ENCODE measurements at places on chromosomes 3 and 15.

GRCh38 chr15:101276501-101277037 lies 716 bp downstream of the SELENOS start:
- peaks cover 24% of the 10 kb centered on the region for H3K4me1 ChIP-seq
- H3K27me3 ChIP-seq, result peaks cover 17% of the 10 kb centered on the region
- DNase-seq, result peak; percentile 41
- H3K36me3 ChIP-seq, result peaks cover 36% of the 10 kb centered on the region
- peak overlapping the region; percentile 98 for H3K4me3 ChIP-seq
- peak overlapping the region; percentile 96 for H3K27ac ChIP-seq

DNA sequence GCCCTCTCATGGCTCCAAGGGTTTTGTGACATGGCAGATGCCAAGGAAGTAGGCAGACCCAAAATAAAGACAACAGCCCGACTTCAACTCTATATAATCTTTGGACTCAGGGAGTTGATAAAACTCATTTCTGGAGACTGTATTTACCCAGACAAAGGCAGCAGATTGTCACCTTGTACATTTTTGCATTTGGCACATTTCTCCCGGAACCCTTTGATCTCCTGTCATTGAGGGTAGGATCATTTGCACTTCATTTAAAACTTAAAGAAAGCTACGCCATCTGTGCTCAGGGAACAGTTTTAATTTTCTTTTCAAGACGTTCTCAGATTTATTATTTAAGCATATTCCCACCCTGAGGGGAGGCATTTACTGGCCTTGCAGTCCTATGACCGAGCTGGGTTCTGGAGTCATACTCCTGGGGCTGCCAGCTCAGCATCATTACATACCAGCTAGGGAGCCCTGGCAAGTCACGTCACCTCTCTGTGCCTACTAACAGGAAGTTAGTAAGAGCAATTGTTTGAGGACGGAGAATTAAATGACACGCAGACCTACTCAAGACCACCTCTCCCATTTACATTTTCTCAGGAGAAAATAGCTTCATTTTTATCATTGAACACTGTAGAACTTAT lies 5.9 kb downstream of the CDCP1 start:
- H3K27ac ChIP-seq, result no peak overlapping the region
- no peak for DNase-seq
- H3K36me3 ChIP-seq, result no peaks in the 10 kb centered on the region

DNA sequence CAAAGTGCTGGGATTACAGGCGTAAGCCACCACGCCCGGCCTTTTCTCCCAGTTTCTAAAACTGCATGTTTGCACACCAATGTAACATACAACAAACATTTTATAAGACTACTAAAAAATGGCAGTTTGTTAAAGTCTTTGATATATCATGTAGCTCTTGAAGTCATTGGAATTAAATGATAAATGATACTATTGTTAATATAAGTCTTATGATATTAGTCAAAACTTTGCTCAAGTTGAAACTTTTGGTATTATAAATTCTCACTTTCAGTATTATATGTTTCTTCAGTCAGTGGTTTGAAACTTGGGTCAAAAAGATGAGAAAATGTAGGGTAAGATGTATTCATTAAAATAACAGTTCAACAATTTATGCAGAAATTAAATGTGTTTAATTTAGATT lies 117.6 kb upstream of the TBL1XR1 start:
- no peak for DNase-seq
- peaks cover 18% of the 10 kb centered on the region for H3K4me1 ChIP-seq
- H3K36me3 ChIP-seq, result peaks cover 4% of the 10 kb centered on the region
- H3K27ac ChIP-seq, result no peak overlapping the region

- no peaks in the 10 kb centered on the region for H3K4me1 ChIP-seq
- H3K27me3 ChIP-seq, result peaks cover 2% of the 10 kb centered on the region
- H3K36me3 ChIP-seq, result peaks cover 5% of the 10 kb centered on the region
- no peak for DNase-seq
Measured at GRCh38 chr3:194893121-194893987, 207.7 kb downstream of the FAM43A start.

DNA sequence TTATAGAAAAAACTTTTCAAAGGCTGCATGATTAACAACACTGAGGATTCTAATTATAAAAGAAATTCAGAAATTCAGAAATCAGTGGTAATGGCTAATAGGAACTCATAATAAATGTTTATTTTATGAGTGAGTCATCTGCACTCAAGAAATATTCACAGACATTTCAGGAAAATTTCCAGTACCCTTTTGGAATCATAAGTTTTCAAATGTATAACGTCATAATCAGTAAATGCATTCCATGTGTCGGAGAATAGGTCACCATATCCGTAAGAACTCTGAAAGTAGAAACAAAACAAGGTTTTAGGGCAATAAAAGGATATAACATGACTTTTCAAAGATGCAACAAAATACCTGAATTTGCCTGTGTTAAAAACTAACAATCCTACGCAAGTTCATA lies 24.7 kb downstream of the EOGT start:
- no peaks in the 10 kb centered on the region for H3K4me1 ChIP-seq
- H3K27ac ChIP-seq, result no peak overlapping the region
- no peak overlapping the region for H3K4me3 ChIP-seq
- peaks cover 2% of the 10 kb centered on the region for H3K27me3 ChIP-seq

DNA sequence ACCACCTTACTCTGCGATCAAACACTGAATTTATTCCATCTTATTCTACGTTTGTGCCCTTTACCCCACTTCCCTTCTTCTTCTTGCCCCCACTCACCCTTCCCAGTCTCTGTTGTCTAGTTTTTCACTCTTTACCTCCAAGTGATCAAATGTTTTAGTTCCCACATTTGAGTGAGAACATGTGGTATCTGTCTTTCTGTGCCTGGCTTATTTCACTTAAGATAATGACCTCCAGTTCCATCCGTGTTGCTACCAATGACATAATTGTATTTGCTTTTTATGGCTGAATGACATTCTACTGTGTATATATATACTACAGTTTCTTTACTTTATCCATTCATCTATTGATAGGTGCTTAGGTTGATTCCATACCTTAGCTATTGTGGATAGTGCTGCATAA lies 78.8 kb downstream of the PDCD6IP start:
- H3K36me3 ChIP-seq, result peaks cover 7% of the 10 kb centered on the region
- peaks cover 3% of the 10 kb centered on the region for H3K27me3 ChIP-seq
- DNase-seq, result no peak
- no peak overlapping the region for H3K27ac ChIP-seq
- H3K4me3 ChIP-seq, result no peak overlapping the region

DNA sequence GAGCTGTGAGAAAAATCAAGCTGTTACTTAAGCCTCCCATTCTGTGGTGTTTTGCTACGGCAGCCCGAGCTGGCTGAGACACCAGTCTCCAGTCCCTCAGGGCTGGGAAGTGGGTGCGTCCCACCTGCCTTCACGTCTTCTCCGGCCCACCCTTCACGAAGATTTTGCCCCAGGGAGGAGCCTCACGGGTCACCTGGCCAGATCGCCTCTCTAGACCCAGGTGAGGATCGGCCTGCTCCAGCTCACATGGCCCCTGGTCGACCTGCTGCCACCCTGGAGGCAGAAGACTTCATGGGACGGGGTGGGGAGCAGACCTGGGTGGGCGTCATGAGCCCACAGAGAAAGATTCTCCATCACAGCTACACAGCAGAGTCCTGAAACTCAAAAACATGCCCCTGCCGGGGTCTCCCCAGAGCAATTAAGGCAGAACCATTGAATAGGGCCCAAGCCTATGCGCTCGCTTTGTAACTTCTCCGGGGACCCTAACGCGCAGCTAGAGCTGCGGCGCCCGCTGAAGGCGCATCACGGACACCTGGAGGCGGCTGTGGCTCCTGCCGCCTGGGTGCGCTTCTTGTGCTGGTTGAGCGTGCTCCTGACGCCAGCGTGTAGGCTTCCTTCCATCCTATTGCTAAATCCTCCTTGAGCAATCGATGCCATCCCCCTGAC lies 92.6 kb upstream of the ALDH1A3 start:
- no peak for DNase-seq
- H3K27ac ChIP-seq, result no peak overlapping the region
- H3K4me3 ChIP-seq, result no peak overlapping the region
- H3K36me3 ChIP-seq, result no peaks in the 10 kb centered on the region

DNA sequence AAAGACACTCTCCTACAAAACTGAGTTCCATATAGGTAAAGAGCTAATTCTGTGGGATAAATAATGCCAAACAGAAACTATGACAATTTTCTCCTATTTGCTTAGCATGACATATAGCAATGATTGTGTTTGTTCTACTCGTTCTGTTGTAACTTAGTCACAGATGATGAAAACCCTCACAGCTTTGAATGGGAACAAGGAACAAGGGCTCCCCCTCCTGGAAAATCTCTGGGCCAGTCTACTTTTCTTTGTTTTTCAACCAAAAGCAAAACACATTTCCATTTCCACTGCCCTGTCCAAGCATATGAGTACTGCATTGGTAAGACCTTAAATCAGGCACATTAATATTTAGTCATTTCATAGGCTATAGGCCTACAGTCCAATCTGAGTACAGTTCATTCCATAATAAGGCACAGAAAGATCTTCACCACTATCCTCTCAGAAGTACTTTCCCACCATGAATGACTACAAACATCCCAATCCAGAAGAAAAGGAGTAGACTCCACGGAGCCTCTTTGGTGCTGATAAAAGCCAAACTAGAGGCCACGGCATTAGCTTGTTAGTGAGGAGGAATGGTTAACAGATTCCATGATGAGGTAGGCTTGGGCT lies 67.1 kb downstream of the ATP8B4 start:
- H3K27me3 ChIP-seq, result peaks cover 3% of the 10 kb centered on the region
- H3K4me1 ChIP-seq, result peaks cover 30% of the 10 kb centered on the region
- H3K36me3 ChIP-seq, result peaks cover 3% of the 10 kb centered on the region
- no peak overlapping the region for H3K4me3 ChIP-seq
- DNase-seq, result peak; percentile 33
- peak overlapping the region; percentile 66 for H3K27ac ChIP-seq

DNA sequence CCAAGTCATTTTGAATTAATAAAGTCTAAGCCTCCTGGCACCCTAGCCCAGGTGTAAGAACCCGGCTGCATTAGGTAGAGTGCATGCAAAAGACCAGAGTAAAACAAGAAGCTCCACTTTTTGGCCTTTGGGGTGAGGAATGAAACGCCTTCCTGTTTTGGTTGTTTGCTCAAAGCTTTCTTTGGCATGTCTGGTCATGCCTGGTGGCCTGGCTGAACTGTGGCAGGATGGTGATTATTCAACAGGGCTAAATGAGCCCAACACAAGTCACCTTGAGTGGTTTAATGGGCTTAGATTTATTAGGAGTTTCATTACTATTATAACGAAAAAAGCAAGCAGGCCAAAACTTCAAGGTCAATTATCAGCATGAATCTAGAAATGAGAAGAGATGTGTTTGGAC lies 40.9 kb upstream of the LDHAL6B start:
- no peaks in the 10 kb centered on the region for H3K27me3 ChIP-seq
- H3K4me1 ChIP-seq, result peaks cover 12% of the 10 kb centered on the region
- H3K4me3 ChIP-seq, result no peak overlapping the region

DNA sequence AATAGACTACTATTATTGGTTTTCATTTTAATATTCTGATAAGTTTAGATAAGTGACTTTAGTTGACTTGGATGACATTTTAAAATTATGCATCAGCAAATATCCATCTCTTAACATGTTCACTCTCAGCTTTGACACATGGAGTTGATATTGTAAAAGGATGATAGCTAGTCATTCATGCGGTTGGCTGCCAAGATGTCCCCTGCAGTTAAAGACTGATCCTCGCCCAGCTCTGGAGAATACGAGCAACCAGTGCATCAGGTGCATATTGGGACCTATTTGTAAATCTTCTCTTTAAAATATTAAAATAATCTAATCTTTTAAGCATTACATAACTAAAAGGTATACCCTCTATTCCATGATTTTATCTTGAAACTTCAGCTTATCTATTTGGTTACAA lies 41.9 kb downstream of the EPHB1 start:
- H3K27ac ChIP-seq, result no peak overlapping the region
- peaks cover 1% of the 10 kb centered on the region for H3K27me3 ChIP-seq
- H3K4me1 ChIP-seq, result no peaks in the 10 kb centered on the region
- no peak overlapping the region for H3K4me3 ChIP-seq
- no peaks in the 10 kb centered on the region for H3K36me3 ChIP-seq
- DNase-seq, result no peak

- no peaks in the 10 kb centered on the region for H3K27me3 ChIP-seq
- no peak overlapping the region for H3K4me3 ChIP-seq
- no peak overlapping the region for H3K27ac ChIP-seq
- no peak for DNase-seq
- H3K36me3 ChIP-seq, result no peaks in the 10 kb centered on the region
- no peaks in the 10 kb centered on the region for H3K4me1 ChIP-seq
Measured at GRCh38 chr3:115720983-115721382, 97.7 kb downstream of the GAP43 start.

GRCh38 chr3:140953028-140953960 lies 11.7 kb downstream of the SLC25A36 start:
- H3K36me3 ChIP-seq, result no peaks in the 10 kb centered on the region
- no peak for DNase-seq
- H3K4me3 ChIP-seq, result no peak overlapping the region
- no peak overlapping the region for H3K27ac ChIP-seq
- H3K27me3 ChIP-seq, result no peaks in the 10 kb centered on the region

Measured in immature natural killer cell (primary cell).